OCI-LY7 (cell line): ENCODE measurements at places on chromosomes 4 and X.

- DNase-seq, result peak; percentile 35
Measured at GRCh38 chrX:6021316-6022091, 207.2 kb downstream of the NLGN4X start.

- DNase-seq, result peak; percentile 10
Measured at GRCh38 chr4:15354371-15355297, 73.2 kb upstream of the C1QTNF7 start.

DNA sequence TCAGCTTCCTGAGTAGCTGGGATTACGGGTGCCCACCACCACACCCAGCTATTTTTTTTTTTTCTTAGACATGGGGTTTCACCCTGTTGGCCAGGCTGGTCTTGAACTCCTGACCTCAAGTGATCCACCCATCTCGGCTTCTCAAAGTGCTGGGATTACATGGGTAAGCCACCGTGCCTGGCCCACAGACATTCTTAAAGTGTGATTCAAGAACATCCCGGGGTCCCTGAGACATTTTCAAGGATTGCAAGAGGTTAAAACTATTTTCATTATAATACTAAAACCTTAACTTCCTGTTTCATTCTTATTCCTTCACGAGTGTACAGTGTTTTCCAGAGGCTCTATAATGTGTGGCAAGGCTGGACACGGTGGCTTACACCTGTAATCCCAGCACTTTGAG, 318.7 kb downstream of the CAMK2D start:
- no peak for DNase-seq

GRCh38 chr4:184961660-184962059, 56.6 kb upstream of the HELT start:
- DNase-seq, result no peak

DNA sequence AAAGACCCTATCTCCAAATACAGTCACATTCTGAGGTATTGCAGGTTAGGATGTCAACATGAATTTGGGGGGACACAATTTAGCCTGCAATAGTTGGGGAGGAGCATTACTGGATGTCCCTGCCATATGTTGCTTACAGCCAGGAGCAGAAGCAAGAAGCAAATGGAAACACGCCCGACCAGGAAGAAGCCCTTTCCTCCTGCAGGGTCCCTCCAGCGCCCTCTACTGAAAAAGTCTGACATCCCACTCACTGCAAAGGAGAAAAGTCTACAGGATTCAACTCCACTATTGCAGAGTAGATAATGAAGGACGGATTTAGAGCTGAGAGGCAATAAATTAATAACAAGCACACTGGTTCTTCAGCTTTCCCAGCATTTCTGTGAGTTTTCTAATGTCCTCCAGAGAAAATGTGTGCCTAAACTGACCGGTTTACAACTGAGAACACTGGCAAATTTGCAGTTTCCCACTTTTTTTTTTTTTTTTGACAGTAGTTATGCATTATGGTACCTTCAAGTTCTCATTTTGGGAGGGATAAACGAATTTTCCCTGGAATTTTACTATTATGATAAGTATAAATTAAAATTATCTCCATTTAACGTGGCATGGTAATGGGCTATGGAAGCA, 31.7 kb downstream of the COQ2 start:
- DNase-seq, result peak; percentile 86

DNA sequence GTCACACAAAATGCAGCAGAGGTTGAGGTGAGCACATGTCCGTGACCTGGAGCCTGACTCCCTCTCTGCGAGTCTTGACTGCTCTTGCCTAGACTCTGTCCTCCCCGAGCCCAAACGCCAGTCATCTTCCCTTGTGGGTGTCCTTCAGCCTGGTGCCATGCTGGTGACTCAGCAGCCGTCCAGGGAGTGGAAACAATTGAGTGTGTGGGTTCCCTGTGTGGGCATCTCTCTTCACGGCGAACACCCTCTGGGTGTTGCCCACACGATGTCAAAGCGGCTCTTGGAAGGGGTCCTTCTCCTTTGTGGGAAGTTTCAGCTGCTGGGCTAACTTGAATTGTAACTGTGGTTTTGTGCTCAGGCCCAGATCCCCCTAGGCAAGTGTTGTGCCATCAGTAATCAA, 17.5 kb upstream of the MSANTD1 start:
- DNase-seq, result no peak
